ENCODE measurements at places on chromosomes 7 and 10.

DNA sequence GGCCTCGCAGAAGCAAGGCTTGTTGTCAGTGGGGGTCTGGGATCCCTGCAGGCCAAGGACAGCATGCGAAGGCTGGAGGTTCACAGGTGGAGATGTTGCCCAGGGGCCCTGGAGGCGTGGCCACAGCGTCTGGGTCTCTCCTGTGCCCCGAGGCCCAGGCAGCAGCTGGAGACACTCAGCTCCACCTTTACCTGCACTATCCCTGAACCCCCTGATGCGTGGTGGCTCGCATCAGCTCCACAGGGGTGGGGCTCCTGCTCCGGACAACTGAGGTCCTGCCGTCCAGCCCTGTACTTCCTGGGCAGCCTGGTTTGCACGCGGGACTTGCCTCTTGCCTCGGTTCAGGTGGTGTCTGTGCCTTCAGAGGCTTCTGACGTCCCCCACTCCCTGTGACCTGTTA lies 54.6 kb upstream of the ZNF32 start:
- DNase-seq = no peak

DNA sequence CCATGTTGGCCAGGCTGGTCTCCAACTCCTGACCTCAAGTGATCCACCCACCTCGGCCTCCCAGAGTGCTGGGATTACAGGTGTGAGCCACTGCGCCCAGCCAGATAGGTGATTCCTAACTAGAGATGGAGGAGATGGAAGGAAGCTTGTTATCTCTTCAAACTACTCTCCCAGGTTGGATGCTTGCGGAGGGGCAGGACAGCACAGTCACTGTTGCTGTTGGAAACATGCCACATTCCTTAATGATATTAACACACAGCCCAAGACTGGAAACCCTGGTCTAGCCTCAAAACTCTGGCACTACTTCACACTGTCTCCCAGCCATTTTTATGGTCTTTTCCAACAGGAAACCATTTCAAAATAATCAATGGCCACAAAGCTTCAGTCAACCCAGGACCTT lies 468.8 kb upstream of the NRP1 start:
- DNase-seq = no peak

GRCh38 chr10:7649673-7650300 lies 17.0 kb downstream of the ITIH5 start:
- no peak for DNase-seq

GRCh38 chr7:123622660-123623386 lies 21.2 kb downstream of the ASB15 start:
- DNase-seq = no peak

- DNase-seq = no peak
Observed at GRCh38 chr10:49649936-49650723, 29.3 kb upstream of the C10orf53 start.
